ENCODE measurements at places on chromosomes 5 and 9.

DNA sequence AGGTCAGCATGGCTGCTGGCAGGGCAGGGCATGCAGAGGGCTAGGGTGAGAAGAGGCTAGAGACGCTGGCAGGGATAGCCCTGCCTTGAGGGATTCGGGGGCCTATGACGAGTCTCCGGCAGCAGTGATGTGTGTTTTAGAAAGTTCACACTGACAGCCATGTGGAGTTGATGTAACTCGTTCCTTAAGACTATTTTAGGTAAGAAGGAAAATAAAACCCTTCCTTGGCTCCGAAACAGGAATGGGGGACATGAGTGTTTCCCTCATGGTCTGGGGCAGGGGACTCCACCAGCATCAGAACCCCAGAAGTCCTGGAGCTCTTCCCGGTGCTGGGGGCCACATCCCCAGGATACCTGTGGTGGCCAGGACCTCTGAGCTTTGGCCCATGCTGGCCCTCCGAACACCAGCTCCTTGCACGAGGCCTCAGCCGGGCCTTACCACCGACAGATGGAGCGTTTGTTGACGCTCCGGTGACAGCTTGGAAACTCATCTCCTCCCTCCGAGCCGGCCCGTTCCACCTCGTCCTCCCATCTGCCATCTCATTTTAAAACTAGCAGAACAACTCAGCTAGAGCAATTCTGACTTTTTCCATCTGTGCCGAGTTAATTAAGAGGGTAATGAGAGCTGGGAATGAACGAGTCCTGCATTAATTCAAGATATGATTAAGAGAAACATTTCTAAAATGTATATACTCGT lies 337.7 kb downstream of the CDK5RAP2 start:
- H3K27me3 ChIP-seq = no peaks in the 10 kb centered on the region
- H3K36me3 ChIP-seq = no peaks in the 10 kb centered on the region
- DNase-seq = no peak
- H3K4me3 ChIP-seq = no peak overlapping the region

GRCh38 chr5:163512526-163512925 lies 7.1 kb downstream of the MAT2B start:
- no peak overlapping the region for H3K4me3 ChIP-seq
- DNase-seq = no peak
- no peak overlapping the region for H3K27ac ChIP-seq
- H3K4me1 ChIP-seq = peaks cover 9% of the 10 kb centered on the region
- H3K36me3 ChIP-seq = peaks cover 3% of the 10 kb centered on the region

DNA sequence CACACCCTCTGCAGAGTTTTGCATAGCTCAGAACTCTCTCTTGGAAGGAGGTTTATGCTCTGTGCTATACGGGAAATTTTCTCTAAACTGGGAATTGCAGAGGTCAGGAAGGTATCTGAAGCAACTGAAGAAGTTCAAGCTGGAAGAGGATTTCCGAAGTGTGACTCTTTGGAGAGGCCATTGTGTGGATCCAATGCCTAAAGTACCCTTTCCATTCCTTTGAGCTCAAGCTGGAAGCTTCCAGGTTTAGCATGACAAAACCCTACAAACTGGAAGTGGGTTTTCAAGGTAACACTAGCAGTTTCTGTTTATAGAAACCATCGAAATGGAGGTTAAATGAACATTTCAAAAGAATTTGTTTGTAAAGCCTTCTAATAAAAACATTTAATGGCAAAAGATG lies 187.1 kb downstream of the CFAP90 start:
- H3K27ac ChIP-seq = no peak overlapping the region
- no peaks in the 10 kb centered on the region for H3K27me3 ChIP-seq
- no peak for DNase-seq
- no peaks in the 10 kb centered on the region for H3K4me1 ChIP-seq
- no peaks in the 10 kb centered on the region for H3K36me3 ChIP-seq

GRCh38 chr5:86981898-86982297 lies 285.8 kb upstream of the RASA1 start:
- DNase-seq = no peak
- H3K36me3 ChIP-seq = no peaks in the 10 kb centered on the region
- H3K4me1 ChIP-seq = no peaks in the 10 kb centered on the region
- no peaks in the 10 kb centered on the region for H3K27me3 ChIP-seq
- no peak overlapping the region for H3K27ac ChIP-seq

- H3K27me3 ChIP-seq = no peaks in the 10 kb centered on the region
- H3K4me3 ChIP-seq = no peak overlapping the region
- H3K4me1 ChIP-seq = no peaks in the 10 kb centered on the region
- H3K36me3 ChIP-seq = no peaks in the 10 kb centered on the region
- no peak overlapping the region for H3K27ac ChIP-seq
Observed at GRCh38 chr5:149588936-149589335, 7.6 kb downstream of the ARHGEF37 start.

GRCh38 chr9:15915711-15916110 lies 362.9 kb downstream of the CCDC171 start:
- H3K4me3 ChIP-seq = no peak overlapping the region
- H3K36me3 ChIP-seq = no peaks in the 10 kb centered on the region
- no peaks in the 10 kb centered on the region for H3K4me1 ChIP-seq

Measured in breast epithelium (tissue), 4 donors.